ENCODE measurements at places on chromosomes 13 and 19. TPM values are rescaled to one million over a fixed set of nuclear protein-coding genes. Genes with fewer than 3 reads are reported as not detected.
A peak's percentile ranks its signal among the peaks of the same experiment; 100 is the strongest.

- DNase-seq, result no peak
Observed at GRCh38 chr13:24443366-24443765, 69.2 kb downstream of the PARP4 start.

- DNase-seq, result no peak
Observed at GRCh38 chr19:55437410-55437809, 5.7 kb downstream of the SHISA7 start.

DNA sequence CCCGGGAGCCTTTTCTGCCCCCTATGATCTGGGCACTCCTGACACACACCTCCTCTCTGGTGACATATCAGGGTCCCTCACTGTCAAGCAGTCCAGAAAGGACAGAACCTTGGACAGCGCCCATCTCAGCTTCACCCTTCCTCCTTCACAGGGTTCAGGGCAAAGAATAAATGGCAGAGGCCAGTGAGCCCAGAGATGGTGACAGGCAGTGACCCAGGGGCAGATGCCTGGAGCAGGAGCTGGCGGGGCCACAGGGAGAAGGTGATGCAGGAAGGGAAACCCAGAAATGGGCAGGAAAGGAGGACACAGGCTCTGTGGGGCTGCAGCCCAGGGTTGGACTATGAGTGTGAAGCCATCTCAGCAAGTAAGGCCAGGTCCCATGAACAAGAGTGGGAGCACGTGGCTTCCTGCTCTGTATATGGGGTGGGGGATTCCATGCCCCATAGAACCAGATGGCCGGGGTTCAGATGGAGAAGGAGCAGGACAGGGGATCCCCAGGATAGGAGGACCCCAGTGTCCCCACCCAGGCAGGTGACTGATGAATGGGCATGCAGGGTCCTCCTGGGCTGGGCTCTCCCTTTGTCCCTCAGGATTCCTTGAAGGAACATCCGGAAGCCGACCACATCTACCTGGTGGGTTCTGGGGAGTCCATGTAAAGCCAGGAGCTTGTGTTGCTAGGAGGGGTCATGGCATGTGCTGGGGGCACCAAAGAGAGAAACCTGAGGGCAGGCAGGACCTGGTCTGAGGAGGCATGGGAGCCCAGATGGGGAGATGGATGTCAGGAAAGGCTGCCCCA, 8.5 kb upstream of the CEACAM7 start:
- DNase-seq, result no peak

GRCh38 chr13:55439450-55439849, 1701.3 kb upstream of the PRR20A start:
- no peak for DNase-seq

DNA sequence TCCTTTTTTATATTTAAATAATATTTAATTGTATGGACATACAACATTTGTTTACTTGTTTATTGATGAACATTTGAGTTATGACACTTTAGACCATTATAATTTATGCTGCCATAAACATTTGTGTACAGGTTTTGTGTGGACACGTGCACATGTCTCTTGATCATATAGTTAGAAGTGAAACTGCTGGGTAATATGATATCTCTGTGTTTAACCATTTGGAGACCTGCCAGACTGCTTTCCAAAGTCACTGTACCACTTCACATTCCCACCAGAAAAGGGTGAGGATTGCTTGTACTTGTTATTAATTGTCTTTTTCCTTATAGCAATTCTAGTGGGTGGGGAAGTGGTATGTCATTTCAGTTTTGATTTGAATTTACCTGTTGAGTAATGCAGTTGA, 145.6 kb upstream of the KLHL1 start:
- no peak for DNase-seq

GRCh38 chr13:40197049-40197448, 469.4 kb downstream of the FOXO1 start:
- no peak for DNase-seq

GRCh38 chr19:1076951-1077350, 10.0 kb downstream of the ARHGAP45 start:
- peak; percentile 92 for DNase-seq

DNA sequence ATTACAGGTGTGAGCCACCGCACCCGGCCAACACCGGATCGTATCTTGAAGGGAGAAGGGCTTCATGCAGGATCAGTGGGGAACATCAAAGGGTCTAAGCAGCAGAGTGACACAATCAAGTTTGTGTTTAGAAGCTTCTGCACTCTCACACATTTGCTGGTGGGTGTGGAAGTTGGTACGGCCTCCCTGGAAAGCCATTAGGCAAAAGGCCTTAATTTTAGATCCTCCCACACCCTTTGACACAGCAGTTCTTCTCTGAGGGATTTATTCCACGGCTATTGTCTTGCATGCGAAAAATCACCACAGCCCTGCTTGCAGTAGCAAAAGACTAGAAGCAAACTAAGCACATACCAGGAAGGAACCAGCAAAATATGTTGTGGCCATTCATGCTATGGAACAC, 18.3 kb upstream of the SLC1A5 start:
- DNase-seq, result no peak

DNA sequence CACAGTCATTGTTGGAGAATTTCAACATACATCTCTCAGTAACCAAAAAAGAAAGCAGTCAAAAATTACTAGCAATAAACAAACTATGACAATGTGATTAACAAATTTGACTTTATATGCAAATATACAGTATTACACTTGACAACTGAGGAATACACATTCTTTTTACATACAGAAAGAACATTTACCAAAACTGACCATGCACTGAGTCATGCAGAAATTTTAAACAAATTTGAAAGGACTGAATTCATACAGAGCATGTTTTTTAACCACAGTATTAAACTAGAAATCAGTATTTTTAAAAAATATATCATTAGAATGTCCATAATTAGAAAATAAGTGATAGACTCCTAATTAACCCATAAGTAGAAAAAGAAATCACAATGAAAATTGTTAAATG, 420.1 kb downstream of the TBC1D4 start:
- DNase-seq, result no peak

DNA sequence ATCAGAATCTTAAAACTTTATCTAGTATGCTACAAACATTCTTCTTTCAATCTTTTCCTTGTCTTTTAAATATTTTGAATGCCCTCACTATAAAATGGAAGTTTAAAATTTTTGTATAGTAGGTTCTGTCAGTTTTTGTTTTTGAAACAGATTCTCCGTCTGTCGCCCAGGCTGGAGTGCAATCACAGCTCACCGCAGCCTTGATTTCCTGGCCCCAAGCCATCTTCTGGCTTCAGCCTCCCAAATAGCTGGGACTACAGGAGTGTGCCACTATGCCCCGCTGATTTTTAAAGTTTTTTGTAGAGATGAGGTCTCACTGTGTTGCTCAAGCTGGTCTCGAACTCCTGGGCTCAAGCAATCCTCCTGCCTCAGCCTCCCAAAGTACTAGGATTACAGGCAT, 20.7 kb downstream of the PHF11 start:
- DNase-seq, result no peak

DNA sequence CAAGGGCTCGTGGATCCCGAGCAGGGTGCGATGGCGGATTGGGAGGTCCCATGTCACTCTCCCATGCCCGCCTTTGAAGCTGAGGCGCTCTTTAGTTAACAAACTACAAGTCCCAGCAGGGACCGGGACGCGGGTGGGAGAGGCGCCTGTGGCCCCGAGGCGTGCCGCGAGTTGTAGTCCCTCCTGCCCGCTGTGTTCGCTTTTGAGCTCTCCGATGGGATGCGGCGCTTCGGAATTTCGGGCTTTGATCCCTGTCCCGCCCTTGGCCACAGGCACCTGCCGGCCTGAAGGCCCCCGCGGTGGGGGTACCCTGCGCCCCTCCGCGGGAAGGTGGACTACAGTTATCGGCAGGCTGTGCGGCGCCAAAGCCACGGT, 11.0 kb downstream of the CYTH2 start:
- DNase-seq, result no peak

GRCh38 chr19:13622766-13623715, 116.8 kb upstream of the CACNA1A start:
- DNase-seq, result no peak

GRCh38 chr19:52028780-52029123, 573 bp upstream of the ZNF614 start:
- DNase-seq, result no peak

- no peak for DNase-seq
Observed at GRCh38 chr19:8682931-8683330, 15.7 kb downstream of the ACTL9 start.

DNA sequence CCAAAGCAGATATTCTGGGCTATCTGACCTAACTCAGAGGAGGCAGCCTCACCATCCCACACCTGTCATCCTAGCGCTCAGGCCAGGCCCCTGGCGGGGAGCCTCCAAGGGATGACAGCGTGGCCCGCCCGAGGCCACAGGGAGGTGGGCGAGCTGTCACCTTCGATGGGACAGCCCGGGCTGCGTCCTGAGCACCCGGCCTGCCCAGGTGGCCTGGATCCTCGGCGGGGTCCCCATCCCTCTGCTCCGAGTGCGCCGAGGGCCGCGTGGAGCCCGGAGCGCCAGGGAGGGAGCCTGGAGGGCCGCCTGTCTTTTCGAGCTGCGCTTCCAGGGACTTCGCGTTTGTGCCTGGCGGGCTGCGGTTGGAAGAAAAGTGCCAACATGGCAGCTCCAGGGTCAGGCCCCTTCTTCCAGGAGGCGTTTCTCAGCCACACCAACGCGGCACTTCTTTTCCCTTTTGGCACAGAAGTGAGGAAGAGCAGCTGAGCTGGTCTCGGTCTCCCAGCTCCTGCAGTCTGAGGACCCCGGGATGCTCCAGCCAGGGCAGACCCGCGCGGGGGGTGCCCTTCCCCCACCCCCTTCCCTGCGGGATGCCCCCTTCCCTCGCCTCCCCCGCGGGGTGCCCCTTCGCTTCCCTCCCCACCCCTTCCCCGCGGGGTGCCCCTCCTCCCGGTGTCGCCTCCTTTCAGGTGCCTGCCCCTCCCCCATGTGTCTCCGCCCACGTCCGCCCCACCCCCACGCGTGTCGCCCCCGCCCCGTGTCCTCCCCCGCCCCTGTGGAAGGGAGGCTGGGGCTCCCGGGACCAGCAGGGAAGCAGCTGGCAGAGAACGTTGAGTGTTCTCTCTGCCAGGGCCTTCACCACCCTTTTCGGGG, 42.3 kb downstream of the GJA3 start:
- no peak for DNase-seq

DNA sequence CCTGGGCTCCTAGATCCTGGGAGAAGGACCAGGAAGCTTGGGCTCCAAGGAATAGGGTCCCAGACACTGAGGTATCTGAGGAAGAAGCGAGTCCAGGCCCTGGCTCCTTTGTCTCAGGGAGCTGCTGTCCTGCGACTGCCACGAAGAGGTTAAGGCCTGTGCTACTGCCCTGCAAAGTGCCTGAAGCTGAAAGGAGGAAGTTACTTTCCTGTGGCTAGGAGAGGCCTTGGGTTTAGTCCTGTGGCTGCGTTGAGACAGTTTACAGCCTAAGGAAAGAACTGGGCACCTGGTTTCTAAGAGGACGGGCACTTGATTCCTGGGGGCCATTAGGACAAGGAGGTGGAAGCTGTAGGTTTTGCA, 2.8 kb downstream of the MYADM start:
- DNase-seq, result no peak

DNA sequence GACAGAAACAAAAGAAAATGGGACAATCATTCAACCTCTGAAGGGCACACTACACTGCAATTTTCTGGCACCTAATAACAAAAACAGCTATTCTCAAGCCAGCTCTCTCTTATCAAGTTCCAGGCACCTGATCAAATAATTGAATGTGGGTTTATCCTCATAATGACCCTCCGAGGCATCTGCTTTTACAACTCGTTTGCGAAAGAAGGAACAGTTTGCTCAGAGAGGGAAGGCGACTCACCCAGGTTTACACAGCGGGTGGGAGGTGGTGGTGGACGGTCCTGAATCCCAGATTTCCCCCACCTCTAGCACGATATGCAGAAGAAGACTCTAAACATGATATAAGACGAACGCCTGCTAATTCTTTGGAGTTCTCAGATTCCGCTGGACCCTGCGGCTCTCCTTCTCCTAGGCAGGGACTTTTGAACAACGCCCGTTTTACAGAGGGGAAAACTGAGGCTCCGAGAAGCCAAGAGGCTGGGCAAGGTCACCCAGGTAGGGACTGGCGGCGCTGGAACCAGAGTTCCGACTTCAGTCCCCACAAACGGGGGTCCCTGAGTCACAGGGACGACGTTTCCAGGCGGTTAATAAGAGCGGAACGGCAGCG, 641 bp downstream of the SGTA start:
- no peak for DNase-seq

DNA sequence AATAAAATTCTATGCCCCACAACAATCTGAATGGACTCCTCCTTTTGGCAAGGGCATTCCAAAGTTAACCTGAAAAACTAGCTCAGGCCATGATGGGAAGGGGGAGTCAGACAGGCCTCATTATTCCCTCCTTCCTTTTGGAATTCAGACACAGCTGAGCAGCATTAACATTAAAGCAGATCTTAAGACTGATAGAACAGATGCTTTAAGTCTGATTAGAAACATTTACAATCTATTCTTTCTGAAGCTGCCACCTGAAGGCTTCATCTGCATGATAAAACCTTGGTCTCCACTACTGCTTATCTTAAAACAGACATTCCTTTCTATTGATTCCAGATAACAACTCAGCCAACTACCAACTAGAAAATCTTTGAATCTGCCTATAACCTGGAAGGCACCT, 98.9 kb downstream of the UGGT2 start:
- no peak for DNase-seq

GRCh38 chr13:114070098-114070799, 62.2 kb downstream of the RASA3 start:
- DNase-seq, result no peak

GRCh38 chr13:23268441-23268840, 87.7 kb downstream of the SGCG start:
- DNase-seq, result no peak

The RGS9BP gene
- total RNA-seq, result 0.39 TPM

The ZNF610 gene
- total RNA-seq, result 1.1 TPM

The HCST gene
- 48.5 TPM for total RNA-seq

The YIPF2 gene
- total RNA-seq, result 45.7 TPM

The TMEM143 gene
- total RNA-seq, result 48.1 TPM

The ZNF85 gene
- 16.4 TPM for total RNA-seq

The ADGRE1 gene
- total RNA-seq, result 12.1 TPM

The ZNF112 gene
- total RNA-seq, result not detected

The TMEM150B gene
- total RNA-seq, result not detected

The MAU2 gene
- total RNA-seq, result 36.0 TPM

The ARRDC5 gene
- 0.39 TPM for total RNA-seq

The ZNF345 gene
- 5.7 TPM for total RNA-seq

The TPP2 gene
- 62.4 TPM for total RNA-seq

Measured in activated naive CD4-positive, alpha-beta T cell treated with anti-CD3 and anti-CD28 coated beads, Interleukin-2, amount 50 U/mL, for 72 hours (primary cell).